ENCODE measurements at places on chromosomes 7 and 10. TPM values are rescaled to one million over a fixed set of nuclear protein-coding genes. Genes with fewer than 3 reads are reported as not detected.

DNA sequence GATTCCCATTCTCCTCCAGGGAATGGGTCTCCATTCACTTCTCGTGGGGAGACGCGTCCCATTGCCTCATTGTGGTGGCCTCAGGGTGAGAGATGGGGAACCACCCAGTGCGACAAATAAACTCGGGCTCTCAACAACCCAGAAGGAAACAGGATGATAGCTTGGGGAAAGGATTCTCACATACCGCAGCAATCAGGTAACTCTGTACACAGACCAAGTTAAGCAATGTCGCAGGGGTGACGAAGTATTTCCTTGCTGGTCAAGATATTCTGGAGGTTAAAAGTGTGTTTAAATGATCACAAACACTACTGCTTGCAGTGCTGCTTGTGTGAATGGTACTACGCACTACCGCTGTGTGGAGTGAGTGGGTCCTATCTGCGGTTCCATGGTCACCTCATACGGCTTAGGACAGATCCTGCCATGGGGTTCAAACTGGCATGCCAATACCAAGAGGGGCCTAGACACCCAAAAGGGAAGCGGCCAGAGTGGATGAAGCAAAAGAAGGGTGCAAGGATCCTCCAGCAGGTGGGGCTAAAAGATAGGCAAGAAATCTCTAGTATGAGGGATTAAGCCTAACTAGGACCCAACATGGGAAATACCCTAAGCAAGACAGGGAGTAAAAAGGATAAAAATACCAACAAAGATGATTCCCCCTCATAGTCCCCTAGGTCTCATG, 143.8 kb upstream of the TMEM106B start:
- H3K36me3 ChIP-seq, result no peaks in the 10 kb centered on the region
- DNase-seq, result no peak
- H3K27ac ChIP-seq, result no peak overlapping the region
- no peak overlapping the region for H3K4me3 ChIP-seq
- H3K27me3 ChIP-seq, result no peaks in the 10 kb centered on the region
- H3K4me1 ChIP-seq, result no peaks in the 10 kb centered on the region

DNA sequence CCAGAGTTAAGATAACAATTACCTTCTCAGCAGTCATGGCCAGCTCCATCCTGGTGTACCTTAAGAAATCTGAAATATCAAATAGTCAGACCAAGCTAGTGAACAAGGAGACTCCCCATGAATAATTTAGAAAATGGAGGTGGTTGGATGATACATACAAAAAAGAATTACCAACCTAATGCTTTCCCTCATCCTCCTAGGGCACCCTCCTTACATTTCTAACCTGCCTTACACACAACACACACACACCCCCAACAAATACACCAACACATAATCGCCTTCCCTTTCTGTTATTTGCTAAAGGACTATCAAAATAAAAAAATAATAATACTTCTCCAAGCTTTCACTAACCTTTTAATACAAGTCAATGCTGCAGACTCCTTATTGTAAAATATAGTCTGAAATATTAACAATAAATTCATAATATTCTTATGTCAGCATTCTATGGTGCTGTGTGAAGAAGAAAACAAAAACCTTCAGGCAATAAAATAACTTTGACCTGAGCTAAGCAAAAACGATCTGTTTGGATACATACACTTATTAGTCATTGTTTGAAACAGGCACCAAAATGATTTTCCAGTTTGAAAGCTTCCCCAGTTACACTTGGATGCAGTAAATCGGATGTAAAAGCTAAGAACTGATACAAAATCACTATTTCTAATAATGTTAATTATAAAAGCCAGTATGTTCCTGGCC, 3.4 kb downstream of the TWIST1 start:
- H3K27me3 ChIP-seq, result peaks cover 70% of the 10 kb centered on the region
- H3K4me1 ChIP-seq, result no peaks in the 10 kb centered on the region
- no peak overlapping the region for H3K4me3 ChIP-seq

GRCh38 chr10:87960230-87960629, 96.8 kb downstream of the PTEN start:
- peaks cover 10% of the 10 kb centered on the region for H3K4me1 ChIP-seq
- H3K36me3 ChIP-seq, result no peaks in the 10 kb centered on the region
- peak overlapping the region; percentile 69 for H3K27ac ChIP-seq

DNA sequence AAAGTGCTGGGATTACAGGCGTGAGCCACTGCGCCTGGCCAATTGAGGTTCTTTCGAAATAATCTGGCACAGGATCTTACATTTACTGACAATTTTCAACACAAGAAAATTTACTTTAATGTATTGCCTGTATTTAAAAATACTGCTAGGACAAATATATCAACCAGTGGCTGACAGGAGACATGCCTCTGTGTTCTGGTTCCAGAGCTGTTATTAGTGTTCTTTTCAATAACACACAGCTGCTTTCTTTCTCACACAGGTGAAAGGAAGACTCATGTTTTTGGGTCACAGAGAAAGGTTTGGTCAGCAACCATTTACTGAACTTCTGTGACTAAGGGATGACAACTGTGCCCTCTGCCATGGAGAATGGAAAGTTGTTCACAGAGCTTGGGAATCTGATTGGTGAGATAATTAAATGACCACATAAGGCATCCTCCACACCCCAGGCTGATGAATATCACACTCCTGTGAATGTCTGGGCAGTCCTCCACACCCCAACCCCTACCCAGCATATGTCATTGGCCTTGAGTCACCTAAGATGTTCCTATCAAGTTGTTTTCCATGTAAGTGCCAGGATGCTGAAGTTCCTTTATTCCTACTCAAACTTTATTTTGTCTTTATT, 180.1 kb downstream of the RAPGEF5 start:
- no peak overlapping the region for H3K4me3 ChIP-seq
- DNase-seq, result no peak

DNA sequence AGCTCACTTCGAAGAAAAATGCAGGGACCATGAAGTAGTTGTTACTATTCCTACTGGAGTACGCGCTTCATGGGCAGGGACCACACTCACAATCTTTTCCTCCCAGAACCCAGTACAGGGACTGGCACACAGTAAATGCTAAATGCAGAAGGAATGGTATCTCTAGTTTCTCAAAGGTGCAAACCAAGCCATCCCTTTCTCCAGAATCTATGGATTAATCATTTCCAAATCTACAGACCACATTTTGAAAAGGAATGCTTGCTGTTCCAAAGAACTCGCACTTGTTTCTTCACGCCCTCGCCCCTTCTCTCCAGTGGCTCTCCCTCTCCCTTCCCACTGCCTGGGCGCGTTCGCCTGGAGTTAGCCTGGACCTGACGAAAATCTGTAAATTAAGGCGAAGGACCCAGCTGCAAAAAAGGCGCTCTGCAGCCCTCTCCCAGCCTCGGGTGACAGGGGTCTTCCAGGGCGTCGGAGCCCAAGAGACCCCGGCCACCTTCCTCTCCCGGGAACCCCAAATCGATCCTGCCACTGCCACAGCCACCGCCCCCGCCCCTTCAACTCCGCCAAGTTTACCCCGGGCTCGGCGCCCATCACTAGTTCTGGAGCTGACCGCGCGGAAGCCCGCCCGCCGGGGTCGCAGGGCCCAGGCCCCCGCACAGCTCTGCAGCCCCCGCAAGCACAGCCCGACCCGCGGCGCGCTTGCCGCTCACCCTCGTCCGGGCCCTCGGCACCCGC, 527 bp downstream of the PDIA4 start:
- H3K36me3 ChIP-seq, result no peaks in the 10 kb centered on the region
- peak overlapping the region; percentile 95 for H3K27ac ChIP-seq

- H3K36me3 ChIP-seq, result no peaks in the 10 kb centered on the region
- H3K4me3 ChIP-seq, result peak overlapping the region; percentile 97
Observed at GRCh38 chr10:110008518-110009339, 945 bp downstream of the ADD3 start.

DNA sequence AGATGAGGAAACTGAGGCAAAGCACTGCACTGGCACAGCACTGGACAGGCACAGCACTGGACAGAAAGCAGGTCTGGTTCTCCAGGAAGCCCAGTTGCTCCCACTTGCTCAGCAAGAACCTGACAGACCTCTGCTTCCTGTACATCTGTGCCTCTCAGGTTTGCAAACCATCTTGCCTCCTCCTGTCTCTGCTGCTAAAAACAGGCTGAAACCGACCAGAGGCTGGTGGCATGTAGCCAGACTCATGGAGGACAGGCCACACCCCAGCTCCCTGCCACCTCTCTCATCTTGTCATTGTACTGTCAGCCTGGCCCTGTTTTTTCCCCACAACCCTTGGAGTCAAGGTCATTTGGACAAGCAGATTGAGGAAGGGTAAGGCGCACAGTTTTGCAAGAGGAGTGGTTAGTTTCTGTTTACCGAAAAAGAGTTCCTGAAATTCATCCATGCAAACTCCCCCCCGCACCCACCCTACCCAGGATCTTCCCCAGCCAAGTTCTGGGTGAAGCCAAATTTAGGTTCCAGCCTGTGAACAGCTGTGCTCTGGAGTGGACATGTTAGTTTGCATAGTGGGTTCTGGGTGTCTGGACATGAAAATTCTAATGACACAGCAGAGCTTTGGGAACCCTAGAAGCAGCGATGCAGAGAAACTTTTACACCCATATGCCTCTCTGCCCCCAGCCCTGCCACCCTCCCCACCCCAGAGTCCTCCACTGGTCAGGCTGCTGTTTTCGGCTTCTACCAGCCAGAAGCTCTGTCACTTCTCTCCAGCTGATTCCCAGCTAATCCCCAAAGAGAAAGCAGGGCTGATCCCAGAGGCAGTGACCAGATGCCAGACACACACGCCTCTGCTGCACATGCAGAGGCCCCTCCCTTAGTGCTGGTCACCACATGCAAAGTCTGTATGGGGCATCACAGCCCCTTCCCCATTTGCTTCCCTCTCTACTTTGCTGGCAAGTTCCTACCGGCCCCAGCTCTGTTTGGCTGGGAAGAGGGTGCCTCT, 8.5 kb upstream of the C10orf105 start:
- H3K27me3 ChIP-seq, result no peaks in the 10 kb centered on the region
- H3K36me3 ChIP-seq, result no peaks in the 10 kb centered on the region
- peak overlapping the region; percentile 67 for H3K27ac ChIP-seq
- DNase-seq, result peak; percentile 40
- no peak overlapping the region for H3K4me3 ChIP-seq

- H3K4me1 ChIP-seq, result peaks cover 14% of the 10 kb centered on the region
- no peak for DNase-seq
- no peaks in the 10 kb centered on the region for H3K27me3 ChIP-seq
- H3K27ac ChIP-seq, result peak overlapping the region; percentile 57
Observed at GRCh38 chr7:135758531-135758932, 9.9 kb upstream of the FAM180A start.

- H3K27ac ChIP-seq, result peak overlapping the region; percentile 76
- H3K36me3 ChIP-seq, result no peaks in the 10 kb centered on the region
- peak; percentile 40 for DNase-seq
Observed at GRCh38 chr10:6470894-6471618, 109.0 kb downstream of the PRKCQ start.

DNA sequence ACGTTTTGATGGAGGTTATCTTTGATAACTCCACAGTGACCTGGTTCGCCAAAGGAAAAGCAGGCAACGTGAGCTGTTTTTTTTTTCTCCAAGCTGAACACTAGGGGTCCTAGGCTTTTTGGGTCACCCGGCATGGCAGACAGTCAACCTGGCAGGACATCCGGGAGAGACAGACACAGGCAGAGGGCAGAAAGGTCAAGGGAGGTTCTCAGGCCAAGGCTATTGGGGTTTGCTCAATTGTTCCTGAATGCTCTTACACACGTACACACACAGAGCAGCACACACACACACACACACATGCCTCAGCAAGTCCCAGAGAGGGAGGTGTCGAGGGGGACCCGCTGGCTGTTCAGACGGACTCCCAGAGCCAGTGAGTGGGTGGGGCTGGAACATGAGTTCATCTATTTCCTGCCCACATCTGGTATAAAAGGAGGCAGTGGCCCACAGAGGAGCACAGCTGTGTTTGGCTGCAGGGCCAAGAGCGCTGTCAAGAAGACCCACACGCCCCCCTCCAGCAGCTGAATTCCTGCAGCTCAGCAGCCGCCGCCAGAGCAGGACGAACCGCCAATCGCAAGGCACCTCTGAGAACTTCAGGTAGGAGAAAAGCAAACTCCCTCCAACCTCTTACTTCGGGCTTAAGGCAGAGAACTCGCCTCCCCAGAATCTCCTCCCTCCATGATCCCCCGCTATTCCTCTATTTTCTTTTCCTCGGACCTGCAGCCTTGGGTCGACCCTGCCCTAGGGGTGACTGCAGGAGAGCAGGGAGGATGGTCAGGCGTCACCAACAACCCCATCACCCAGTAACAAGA, at the start of gene SERPINE1:
Gene SERPINE1, plus strand, starts transcription at position 454 of the 809 bp plus-strand sequence. CDS start 1,290 bp downstream, outside the sequence.
- H3K4me3 ChIP-seq, result peak within 1 kb of the TSS; percentile 32
- H3K27me3 ChIP-seq, result peaks cover 19% of the 10 kb centered on the region
- peaks cover 19% of the 10 kb centered on the region for H3K4me1 ChIP-seq
- DNase-seq, result peak; percentile 90
- peak within 1 kb of the TSS; percentile 77 for H3K27ac ChIP-seq

DNA sequence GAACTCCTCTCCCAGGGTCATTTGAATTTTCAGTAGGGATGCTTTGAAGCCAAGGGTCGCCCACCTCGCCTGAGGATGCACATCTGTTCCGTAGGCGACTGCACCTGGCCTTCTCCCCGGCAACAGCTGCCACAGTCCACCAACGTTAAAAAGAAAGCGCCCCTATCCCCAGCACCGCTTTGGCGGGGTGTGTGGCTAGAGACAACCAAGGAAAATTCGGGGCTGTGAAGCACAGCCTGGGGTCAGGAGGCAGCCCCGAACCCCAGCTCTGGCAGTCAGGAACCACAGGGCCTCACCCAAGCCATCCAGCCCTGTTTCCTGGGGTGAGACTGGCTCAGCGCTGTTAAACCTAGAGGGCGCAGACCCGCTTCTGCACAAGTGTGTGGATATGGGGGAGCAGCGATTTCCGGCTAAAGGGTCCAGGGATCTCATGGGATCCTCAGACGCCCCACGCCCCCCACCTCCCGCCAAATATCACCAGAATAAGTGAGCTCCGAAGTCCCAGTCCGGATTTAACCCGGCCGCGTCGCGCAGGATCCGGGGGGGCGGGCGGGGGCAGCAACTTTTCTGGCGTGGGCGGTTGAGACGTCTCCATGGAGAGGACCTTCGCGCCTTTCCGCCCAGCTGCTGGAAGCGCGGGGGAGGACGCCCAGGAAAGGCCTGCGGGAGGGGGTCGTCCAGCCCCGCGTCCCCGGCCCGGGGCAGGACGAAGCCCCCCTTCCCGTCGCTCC, 822 bp downstream of the ZC3HAV1L start:
- H3K36me3 ChIP-seq, result no peaks in the 10 kb centered on the region
- H3K27me3 ChIP-seq, result peaks cover 3% of the 10 kb centered on the region
- H3K4me3 ChIP-seq, result peak overlapping the region; percentile 57
- no peaks in the 10 kb centered on the region for H3K4me1 ChIP-seq

- DNase-seq, result no peak
- H3K27ac ChIP-seq, result no peak overlapping the region
- no peaks in the 10 kb centered on the region for H3K36me3 ChIP-seq
- H3K27me3 ChIP-seq, result no peaks in the 10 kb centered on the region
- H3K4me3 ChIP-seq, result no peak overlapping the region
Observed at GRCh38 chr7:123849855-123850254, 4.9 kb downstream of the HYAL4 start.

Gene MYL10
- not detected for total RNA-seq

Gene OPALIN
- not detected for total RNA-seq

Gene SLC16A12
- 1.7 TPM for total RNA-seq

Gene GALNT11
- 22.3 TPM for total RNA-seq

Gene MCU
- 61.3 TPM for total RNA-seq

Gene LAMB1
- 18.8 TPM for total RNA-seq

Gene PPA1
- total RNA-seq, result 99.5 TPM
